Hematopoietic multipotent progenitor cell (in vitro differentiated cells): ENCODE measurements at places on chromosomes 4 and X. TPM values are rescaled to one million over a fixed set of nuclear protein-coding genes. Genes with fewer than 3 reads are reported as not detected.
A peak's percentile ranks its signal among the peaks of the same experiment; 100 is the strongest.

DNA sequence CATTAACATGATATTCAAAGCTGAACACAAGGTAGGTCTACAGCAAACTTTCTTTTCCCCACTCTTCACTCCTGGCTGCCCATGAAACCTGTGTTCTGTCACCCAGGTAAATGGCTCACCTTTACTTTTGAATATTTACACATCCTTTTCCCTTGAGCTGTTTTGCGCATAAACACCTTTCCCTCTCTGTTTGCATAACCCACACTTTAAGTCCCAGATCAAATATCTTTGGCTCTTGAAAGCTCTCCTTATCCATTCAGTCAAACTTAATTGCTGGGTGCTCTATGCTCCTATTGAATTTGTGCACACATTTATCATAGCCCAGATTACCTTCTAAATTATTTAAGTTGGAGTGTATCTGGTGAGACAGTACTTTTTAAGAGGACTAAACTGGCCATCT, 51.7 kb upstream of the ATP8A1 start:
- no peak for DNase-seq

GRCh38 chr4:151094290-151094751, 5.1 kb upstream of the RPS3A start:
- no peak for DNase-seq

GRCh38 chr4:26474551-26474950, 15.7 kb downstream of the CCKAR start:
- DNase-seq, result no peak

GRCh38 chr4:169412046-169412445, 141.3 kb upstream of the SH3RF1 start:
- DNase-seq, result no peak

DNA sequence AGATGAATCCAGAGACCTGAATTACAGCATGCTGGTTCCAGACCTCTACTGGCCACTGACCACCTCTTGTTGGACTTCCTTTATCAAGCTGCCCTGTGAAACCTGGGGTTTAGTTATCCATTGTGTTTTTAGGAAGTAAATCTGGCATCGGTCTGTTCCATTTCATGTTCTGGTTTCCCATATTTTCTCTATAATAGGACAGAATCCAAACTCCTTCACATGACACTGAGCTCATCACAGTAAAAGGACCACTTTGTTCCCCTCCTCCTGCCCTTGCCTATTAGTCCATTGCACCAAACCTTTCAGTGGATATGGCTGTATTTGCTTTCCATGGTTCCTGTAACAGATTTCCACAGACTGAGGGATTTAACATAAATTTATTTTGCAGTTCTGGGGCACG, 4.0 kb downstream of the MFAP3L start:
- no peak for DNase-seq

DNA sequence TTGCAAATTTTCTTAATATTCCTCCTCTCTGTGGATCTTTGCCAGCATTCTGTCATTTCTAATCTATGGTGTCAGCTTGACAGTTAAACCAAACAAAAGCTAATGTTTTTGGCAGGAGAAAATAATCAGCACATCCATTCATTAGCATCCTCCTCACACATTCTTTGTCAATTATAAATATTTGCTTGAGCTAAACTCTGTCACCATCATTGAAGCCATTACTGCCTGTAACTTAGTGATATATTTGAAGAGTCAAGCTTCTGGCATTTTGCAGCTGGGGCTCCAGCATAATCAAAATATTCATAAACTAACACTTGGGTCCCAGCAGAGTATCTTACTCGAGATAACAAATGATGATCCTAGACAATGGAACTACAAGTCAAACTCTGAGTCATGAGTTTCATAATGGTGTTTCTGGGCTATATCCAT, 126.1 kb downstream of the EIF4E start:
- no peak for DNase-seq

- DNase-seq, result no peak
Observed at GRCh38 chr4:39516407-39516966, 10.8 kb downstream of the UGDH start.

- no peak for DNase-seq
Observed at GRCh38 chr4:87651941-87652340, 1.9 kb downstream of the DMP1 start.

- DNase-seq, result no peak
Observed at GRCh38 chr4:4667622-4668081, 125.8 kb upstream of the STX18 start.

DNA sequence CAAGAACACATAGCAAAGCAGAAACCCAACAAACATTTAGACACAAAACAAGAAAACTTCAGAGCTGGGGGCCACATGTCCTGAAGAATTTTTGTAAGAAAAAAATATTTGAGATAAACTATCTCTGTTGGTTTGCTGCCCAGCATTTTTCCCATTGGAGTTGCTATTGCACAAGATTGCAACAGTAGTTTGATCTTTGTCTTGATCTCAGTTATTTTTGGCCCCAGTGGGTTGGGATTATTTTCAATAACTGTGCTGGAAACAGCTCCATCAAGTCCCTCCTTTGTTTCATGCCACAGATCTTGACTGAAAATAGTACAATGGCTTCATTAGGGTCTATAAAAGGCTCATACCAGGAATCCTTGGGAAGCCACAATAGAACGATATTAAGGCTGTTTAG, 103.8 kb upstream of the RAI2 start:
- DNase-seq, result no peak

DNA sequence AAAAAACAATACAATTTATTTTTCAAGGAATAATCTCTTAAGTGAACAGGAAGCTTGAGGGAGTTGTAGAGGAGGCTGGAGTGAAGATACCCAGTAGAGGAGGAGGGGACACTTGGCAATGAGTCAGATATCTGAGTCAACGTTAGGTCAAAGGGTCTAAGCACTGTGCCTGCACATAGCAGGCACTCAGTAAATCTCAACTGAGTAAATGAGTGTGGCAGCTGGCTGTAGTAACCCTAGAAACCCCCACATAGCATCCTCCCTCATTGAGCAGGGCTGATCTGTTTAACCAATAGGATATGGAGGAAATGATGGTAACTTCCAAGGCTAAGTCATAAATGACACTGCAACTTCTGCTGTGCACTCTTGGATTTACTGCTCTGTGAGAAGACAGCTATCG, 186.0 kb upstream of the FAM241A start:
- peak; percentile 24 for DNase-seq

DNA sequence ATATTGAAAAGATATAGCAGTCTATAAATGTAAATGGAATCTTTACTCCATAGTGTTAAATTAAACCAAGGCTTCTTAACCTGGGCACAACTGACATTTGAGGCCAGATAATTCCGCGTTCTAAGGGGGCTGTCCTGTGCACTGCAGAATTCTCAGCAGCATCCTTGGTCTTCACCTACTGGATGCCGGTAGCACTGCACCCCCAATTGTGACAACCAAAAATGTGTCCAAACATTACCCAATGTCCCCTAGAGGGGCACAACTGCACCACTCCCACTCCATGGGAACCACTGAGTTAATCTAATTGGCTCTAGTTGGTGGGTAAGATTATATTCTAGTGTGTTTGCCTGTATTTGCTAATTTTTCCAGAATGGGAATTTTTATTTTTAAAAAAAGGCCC, 16.6 kb downstream of the AP1S2 start:
- peak; percentile 21 for DNase-seq

GRCh38 chrX:43629229-43629628, 26.9 kb upstream of the MAOA start:
- DNase-seq, result no peak

- no peak for DNase-seq
Observed at GRCh38 chr4:18935659-18936345, 914.2 kb upstream of the LCORL start.

DNA sequence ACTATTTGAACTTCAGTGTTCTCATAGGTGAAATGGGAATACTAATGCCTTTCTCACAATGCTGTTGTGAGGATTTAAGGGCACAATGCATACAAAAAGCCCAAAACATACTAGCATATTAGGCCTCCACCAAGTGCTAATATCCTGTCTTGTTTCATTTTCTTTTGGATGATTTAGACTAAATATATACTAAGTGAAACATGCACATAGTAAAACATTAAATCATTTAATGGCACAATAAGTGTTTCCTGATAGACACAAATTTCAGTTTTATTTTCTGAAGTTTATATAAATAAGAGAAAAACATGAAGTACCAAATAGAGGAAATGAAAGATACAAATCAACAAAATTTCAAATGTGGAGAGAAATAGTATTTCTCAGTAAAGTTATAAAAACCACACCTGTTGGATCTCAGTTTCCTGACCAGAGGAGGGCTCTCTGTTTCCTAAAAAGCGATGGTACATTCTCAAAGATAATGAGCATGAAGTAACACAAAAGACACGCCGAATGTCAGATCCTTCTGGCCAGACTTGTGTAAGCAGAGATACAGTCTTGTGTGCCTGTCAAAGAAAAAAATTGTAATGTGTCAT, 25.1 kb downstream of the DDX60 start:
- no peak for DNase-seq

DNA sequence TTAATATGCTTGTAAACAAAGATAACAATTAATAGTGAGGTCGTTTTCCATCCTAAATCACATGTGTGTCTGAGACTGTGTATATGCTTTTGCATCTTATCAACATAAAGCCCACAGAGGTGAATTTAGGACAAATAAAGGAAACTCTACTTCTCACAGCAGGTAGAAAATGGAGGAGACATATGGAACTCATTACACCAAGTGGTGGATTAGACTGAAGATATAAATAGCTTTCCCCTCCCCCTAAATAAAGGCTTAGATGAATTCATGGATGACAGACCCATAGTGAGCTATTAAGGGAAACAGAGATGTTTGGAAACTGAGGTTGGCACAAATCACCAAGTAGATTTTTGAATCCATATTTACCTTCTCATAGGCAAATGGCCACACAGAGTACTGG, 79.7 kb downstream of the GRIA3 start:
- no peak for DNase-seq

- no peak for DNase-seq
Observed at GRCh38 chr4:7758476-7758875, 181.2 kb downstream of the AFAP1 start.

- no peak for DNase-seq
Observed at GRCh38 chr4:20318001-20318908, 66.5 kb downstream of the SLIT2 start.

GRCh38 chrX:49003696-49004095, 1.6 kb upstream of the GRIPAP1 start:
- DNase-seq, result no peak

DNA sequence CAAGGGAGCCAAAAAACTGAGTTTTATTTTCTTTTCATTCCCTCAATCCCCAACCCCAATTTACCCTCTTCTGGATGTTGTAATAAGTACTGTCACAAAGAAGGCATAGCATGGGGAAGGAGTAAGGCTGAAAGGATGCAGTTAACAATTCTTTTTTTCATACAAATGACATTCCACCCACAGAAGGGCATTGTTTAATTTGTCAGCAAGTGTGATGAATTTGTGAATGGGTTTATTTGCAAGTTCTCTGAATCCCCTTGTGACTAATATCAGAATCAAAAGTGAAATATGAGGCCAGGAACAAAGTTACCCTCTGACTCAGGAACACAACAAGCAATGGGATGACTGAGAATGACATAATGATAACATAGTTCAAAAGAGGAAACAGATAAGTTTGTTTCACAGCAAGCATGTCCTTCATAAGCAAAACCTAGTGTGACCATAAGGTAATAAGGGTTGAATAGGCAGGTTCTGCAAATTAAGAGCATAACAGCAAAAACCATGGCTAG, 2.1 kb downstream of the GEMIN8 start:
- DNase-seq, result peak; percentile 14

DNA sequence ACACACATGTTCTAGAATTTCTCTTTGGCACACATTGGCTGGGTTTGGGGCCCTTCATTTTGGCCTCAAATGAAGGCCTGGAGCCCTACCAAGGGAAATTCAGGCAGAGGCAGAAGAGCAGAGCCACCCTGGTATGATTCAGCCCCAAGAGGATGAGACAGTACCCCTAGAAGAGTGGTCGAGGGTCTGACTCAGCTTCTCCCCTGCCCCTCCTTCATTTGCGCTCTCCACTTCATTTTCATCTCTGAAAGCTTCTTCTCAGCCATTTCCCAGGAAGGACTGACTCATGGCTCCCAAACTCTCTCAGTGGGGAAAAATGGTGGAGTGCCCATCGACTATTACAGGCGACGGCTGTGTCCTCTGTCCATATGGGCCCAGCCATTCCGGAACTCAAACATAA, 43.5 kb downstream of the MAMLD1 start:
- DNase-seq, result no peak

GRCh38 chrX:103704863-103705262, 5.8 kb upstream of the TMEM31 start:
- no peak for DNase-seq

- DNase-seq, result no peak
Observed at GRCh38 chr4:89616382-89616781, 220.6 kb downstream of the SNCA start.

DNA sequence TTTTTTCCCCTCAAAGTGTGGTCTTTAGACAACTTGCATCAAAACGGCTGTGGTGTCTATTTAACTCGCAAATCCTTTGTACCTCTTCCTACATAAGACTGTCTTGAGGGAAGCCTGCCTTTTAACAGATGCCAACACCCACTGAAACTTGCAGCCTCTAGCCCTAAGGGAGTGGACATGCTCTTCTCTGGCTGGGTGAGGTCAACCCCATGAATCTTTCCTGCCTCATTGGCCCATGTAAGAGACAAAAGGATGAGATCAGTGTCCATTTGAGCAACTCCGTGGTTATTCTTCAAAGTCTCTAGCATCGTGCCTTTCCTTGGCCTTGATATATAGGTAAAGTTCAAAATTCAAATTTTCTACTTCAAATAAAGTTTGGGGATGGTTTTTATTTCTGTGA, 134.7 kb downstream of the SHROOM3 start:
- no peak for DNase-seq

- peak; percentile 20 for DNase-seq
Observed at GRCh38 chrX:30971774-30972603, 82.9 kb upstream of the TAB3 start.

GRCh38 chr4:140635606-140636005, 66.8 kb upstream of the UCP1 start:
- no peak for DNase-seq

DNA sequence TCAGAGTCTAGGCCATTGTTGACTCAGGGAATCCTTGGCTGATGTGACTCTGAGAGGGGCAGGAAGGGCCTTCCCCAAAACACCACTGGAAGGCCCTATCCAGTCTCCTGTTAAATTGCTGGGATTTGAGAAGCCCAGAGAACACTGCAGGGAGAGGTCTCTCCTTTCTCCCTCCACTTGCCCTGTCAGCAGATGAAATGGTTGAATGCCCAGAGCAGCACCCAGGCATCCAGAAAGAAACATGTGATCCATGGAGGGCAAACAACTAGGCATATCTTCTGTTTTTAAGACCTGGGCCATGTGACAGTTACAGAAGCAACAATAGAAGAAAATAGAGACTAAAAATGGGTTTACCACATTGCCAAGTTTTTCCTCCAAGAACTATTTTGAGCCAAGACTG, 291.1 kb downstream of the QDPR start:
- DNase-seq, result no peak

- no peak for DNase-seq
Observed at GRCh38 chrX:36310136-36310535, 390.6 kb downstream of the CFAP47 start.

FRYL gene
- total RNA-seq, result 47.1 TPM

USP27X gene
- total RNA-seq, result 7.3 TPM

CTAG2 gene
- not detected for total RNA-seq

SMIM10L2A gene
- total RNA-seq, result 0.27 TPM

ETDB gene
- total RNA-seq, result not detected

NHS gene
- total RNA-seq, result under 0.01 TPM

ITGB1BP2 gene
- total RNA-seq, result 1.1 TPM

GYG2 gene
- 1.6 TPM for total RNA-seq

VSIG1 gene
- total RNA-seq, result not detected

PDCL2 gene
- not detected for total RNA-seq

ERCC6L gene
- total RNA-seq, result 0.27 TPM

CFAP299 gene
- 0.27 TPM for total RNA-seq

CTSO gene
- 11.0 TPM for total RNA-seq
